ENCODE measurements at places on chromosomes 2 and 18.

DNA sequence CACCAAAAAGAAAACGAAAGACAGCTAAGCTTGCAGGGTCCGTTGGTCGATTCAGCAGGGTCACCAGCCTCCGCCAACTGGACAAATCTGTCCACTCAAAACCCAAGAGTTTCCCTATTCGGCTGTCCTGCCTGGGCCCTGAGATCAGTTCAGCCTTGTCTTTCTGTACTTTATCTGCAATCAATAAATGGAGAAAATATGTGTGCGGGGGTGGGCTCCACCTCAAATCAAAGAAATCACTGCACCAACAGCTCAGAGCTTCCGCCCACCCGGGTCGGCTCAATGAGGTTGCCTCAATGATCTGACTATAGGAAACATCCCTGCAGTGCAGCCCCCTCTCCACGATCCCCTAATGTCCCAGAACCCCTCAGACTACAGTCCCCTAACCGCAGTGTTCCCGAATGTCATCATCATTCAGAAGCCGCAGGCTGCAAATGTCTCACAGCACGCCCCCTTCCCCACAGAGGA lies 447 bp downstream of the GGCX start:
- DNase-seq: no peak

DNA sequence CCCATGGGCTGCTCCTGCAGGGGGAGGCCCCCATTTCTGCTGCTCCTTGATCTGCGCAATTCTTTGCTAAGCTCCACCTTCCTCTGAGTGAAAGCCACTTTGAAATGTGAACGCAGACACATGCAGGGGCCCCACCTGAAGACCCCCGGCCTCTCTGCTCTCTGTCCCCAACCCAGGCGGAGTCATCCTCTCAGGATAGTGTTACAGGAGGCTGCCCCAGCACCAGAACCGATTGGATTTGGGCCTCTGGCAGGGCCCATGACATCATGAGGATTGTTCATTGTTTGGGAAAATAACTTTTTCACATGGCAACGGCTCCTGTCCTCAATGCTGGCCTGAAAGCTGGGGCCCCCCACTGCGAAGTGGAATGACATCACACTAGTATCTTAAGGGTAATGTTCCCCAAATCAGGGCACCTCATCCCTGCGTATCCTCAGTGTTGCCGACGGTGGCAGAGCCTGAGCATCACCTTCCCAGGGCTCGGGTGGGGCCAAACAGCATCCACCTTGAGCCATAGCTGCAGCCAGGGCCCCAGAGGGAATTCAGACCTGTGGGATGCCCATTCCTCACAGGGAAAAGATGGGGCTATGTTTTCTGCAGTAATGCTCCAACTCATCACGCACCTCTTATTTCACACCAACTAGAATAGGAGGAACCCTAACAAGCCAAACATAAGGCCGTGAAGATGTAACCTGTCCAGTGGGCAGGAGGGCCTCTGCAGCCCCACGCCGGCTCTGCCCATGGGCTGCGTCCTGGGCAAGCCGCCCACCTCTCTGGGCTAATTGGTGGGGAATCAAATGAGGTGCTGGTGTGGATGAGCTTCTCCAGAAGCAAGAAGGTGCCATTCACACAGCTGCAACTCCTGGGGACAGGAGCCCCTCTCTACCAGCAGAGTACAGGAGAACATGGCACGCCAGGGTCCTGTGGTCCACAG lies 2.7 kb upstream of the ERFE start:
- DNase-seq: no peak

- DNase-seq: no peak
These were observed 162.6 kb downstream of the ZNF804A start for GRCh38 chr2:184760931-184761330.

- DNase-seq: no peak
These were observed 5.3 kb upstream of the TLK1 start for GRCh38 chr2:171165967-171166327.

DNA sequence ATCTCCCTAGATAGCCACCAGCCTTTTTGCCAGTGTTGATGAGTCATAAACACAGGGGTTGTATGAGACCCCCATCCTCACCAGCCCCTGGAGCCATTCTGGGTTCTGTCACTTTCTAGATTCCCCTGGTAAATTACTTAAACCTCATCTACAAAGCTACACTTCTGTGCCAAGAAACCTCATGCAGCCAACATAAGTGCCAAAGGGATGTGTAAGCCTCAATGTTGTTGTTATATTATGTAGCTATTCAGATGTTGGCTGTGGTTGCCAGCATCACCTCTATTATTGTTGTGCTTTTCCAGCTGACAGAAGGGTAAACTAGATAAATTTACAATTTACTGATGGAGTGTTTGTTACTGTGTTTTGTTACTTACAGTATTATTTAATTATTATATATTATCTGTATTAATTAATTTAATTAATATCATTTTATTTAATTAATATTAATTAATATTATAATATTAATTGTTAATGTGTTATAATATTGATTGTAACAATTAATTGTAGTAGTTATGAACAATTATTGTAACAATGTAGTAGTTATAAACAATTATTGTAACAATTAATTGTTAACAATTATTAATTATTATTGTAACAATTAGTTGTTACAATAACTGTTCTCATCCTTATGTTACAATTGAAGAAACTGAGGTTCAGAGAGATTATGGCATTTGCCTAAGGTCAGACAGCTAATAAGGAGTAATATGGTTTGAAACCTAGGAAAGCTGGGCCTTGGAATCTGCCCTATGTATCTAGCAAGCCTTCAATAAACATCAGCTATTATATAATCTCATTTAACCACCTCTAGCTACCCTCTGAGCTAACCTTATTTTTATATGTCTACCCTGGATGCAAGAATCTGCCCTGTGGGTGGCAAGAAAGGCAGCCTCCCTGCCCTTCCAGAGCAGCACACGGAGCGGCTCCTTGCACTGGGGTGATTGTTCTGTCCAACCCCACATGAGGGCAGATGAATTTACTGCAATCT lies 36.1 kb downstream of the PSTPIP2 start:
- DNase-seq: no peak

DNA sequence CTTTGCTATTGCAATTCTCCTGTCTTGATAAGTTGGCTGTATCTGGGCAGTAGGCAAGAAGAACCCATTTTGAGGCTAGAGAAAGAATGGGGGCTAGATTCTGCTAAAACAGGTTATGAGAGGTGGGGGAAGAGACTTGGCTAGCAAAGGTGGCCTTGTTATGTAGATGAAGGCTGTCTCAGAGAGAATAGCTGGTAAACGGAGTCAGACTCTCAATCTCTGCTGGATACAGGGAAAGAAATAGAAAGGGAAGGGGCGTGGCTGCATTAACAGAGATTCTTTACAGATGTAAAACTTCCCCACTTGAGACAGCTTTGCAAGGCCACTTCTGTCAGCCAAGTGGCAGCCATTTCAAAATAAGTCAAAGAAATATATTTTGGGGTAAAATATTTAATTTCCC lies 38.1 kb upstream of the ARHGAP25 start:
- DNase-seq: no peak

- DNase-seq: peak; percentile 12
These were observed 96.8 kb downstream of the UBE2E3 start for GRCh38 chr2:181077128-181077709.

DNA sequence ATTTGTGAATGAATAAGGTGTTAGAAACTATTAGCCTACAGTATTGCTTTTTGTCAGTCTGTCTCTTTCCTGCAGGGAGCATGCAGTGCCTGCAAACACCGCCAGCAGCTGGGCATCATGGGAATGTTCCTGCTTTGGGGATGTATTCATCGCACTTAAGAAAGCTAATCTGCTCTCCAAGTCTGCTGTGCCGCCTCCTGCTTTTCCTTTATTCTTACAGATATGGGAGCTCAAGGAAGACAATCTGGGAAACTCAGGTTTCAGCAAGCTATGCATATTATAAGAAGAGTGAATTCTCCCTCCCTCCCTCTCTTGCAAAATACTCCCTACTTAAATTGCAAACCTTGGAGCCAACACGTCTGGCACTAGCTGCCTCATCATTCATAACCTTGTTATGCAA lies 479.2 kb upstream of the ACVR2A start:
- no peak for DNase-seq

GRCh38 chr2:20123871-20124594 lies 72.6 kb upstream of the LAPTM4A start:
- no peak for DNase-seq

- no peak for DNase-seq
These were observed 221.8 kb downstream of the FHOD3 start for GRCh38 chr18:36519358-36519757.

- no peak for DNase-seq
These were observed 274.0 kb upstream of the SPRED2 start for GRCh38 chr2:65706411-65706810.

Data from mucosa of gallbladder (tissue), 1 donor.